ENCODE measurements at places on chromosomes 6 and 20.
A peak's percentile ranks its signal among the peaks of the same experiment; 100 is the strongest.

- DNase-seq: no peak
These were observed 28.6 kb upstream of the OLIG3 start for GRCh38 chr6:137522831-137523230.

- DNase-seq: no peak
These were observed 90.9 kb upstream of the LGSN start for GRCh38 chr6:63410435-63411426.

- DNase-seq: no peak
These were observed 120.1 kb downstream of the IRF4 start for GRCh38 chr6:511488-512137.

DNA sequence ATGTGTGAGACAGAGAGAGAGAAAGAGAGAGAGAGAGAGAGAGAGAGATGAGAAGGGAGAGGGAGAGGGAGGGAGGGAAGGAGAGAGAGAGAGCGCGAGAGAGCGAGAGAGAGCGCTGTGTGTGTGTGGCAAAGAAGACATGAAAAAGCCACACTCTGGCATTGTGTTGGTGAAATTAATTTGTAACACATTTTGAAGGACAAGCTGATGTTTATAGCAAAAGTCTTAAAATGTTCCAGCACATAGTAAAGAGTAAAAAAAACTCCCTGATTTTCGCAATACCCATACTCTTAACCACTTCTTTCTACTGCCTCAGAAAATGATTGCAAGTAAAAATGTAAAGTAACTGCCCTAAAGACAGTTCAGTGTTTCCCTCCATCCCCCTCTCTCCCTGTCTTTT, 56.7 kb downstream of the SLC22A1 start:
- no peak for DNase-seq

- DNase-seq: peak; percentile 1
These were observed 382.9 kb downstream of the PRKN start for GRCh38 chr6:162344646-162345010.
